ENCODE measurements at places on chromosomes 7 and 10.

GRCh38 chr10:22319980-22320558 lies 830 bp upstream of the BMI1 start:
- no peak for DNase-seq

DNA sequence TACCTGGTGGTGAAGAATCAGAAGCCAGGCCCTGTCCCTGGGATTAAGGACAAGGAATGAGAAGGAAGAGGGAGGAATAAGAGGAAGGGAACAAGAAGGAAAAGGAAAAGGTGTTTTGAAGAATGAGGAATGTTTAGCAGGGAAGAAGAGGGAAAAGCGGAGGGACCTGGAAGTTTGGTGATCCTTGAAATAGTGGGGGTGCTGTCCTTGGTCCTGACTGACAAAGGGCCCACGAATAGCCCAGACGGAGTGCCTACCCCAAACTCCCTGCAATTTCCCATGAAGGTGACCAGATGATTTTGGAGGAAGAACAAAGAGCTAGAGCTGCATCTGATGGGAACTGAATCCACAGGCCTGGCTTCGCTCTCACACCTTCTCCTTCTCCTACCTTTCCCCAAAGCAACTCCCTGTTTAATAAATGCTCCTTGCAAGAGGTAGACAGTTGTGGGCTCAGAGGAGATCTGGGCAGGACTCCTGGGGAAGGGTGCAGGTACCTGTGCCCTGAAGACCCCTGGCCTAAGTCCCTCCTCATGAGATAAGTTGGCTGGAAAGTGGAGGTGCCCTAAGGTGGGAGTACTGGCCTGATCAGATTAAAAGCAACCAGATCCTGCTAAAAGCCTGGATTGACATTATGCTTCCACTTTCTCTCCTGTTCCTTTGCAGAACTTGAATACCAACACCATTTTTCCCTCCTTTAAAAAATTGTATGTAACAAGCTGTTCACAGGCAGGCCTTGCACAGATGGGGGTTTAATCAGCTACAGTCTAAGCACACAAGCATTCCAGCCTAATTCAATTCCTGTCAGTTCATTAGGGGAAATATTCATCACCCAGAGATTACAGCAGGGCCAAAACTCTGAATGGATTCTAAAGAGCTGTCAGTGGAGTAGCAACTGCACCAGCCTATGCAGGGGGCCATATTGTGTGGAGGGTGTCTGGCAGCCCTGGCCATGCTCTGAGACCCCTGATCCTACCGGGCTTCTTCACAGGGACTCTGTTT lies 19.4 kb downstream of the KAZALD1 start:
- DNase-seq = no peak

- DNase-seq = no peak
These were observed 476 bp upstream of the RET start for GRCh38 chr10:43076311-43076875.

DNA sequence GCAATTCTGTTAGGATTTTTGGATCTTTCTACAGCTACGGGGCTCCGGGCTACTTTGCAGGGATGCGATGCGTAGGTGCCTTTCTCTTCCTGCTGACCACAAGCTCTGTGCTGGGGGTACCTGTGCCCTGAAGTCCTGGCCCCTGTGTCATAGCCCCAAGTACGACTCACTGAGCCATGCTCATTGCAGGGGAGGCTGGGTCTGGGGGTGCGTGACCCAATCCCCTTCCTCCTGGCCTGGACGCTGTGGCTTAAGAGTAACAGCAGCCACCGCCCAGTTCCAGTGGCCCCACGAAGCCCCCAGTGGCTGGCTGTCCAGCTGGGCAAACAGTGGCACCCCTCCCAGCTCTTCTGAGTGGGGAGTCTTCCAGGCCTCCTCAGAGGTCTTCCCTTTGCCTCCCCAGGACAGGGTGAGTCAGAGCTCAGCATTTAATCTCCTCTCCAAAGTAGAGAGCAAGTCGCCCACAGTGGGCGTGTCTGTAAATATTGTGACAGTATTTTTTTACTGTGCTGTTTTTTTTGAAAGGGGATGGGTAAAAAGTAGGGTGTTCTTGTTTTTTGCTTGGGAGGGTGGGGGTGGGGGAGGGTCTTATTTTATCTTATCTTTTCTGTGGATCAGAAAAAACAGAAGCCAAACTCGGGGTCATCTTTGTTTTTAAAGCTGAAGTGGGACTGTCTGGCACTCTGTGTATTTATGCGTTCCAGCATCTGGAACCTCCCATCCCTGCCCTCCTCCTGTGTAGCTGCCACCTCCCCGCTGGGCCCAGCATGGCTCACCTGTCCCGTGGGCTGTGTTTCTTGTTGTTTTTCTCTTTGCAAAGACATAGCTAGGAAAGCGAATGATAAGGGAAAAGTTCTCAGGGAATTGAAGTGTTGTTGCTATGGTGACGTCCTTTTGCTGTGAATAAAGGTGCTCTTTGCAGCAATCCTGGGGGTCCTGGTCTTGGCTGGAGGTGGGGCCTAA lies 8.2 kb downstream of the LFNG start:
- DNase-seq = peak; percentile 56

- DNase-seq = no peak
These were observed 96.5 kb downstream of the BTRC start for GRCh38 chr10:101450277-101451080.

GRCh38 chr10:120381931-120382330 lies 75.1 kb upstream of the PLPP4 start:
- no peak for DNase-seq

GRCh38 chr7:158311791-158312190 lies 275.8 kb downstream of the PTPRN2 start:
- no peak for DNase-seq

DNA sequence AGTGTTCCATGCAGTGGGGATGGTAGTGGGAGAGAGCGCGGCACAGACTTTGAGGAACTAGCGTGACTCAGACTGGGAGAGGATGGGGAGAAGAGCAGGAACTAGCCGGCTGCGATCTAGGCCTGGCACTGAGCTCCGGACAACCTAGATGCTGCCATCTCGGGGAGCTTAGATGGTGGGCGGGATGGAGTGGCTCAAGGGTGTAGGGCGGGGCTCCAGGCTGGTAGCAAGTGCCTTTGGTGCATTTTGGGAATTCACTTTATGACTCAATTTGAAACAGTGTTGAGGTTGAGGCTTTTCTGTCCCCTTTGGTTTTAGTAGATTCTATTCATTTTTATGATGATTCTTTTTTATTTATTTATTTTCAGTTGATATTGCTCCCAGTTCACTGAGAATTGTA lies 185.3 kb upstream of the GPR26 start:
- no peak for DNase-seq

- DNase-seq = peak; percentile 26
These were observed 42.6 kb downstream of the GPR37 start for GRCh38 chr7:124723012-124723411.

DNA sequence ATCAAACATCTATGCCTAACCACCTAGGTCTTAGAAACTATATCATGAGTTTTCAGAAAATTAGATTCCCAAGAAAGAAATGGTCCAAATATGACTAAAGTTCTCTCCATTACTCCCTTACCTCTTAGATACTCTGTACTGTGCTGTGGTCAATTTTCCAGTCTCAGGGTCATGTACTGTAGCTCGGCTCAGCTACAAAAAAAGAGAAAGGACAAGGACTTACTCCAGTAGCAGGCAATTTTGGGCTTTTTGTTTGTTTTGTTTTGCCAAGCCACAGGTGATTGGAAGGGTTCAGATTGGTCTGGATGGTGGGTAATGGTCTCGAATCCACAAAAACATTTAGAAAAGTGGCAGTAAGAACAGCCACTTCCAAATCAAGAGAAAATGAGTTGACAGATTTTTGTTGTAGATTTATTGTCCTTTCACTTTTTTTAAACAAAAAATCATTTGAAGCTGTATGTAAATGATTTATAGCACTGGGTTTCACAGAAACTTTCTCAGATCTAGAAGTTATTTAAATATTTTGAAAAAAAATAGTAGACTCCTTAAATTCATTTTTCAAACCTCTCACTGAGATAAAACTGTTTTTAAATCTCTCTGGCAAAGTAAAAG lies 52.8 kb downstream of the P4HA1 start:
- no peak for DNase-seq

DNA sequence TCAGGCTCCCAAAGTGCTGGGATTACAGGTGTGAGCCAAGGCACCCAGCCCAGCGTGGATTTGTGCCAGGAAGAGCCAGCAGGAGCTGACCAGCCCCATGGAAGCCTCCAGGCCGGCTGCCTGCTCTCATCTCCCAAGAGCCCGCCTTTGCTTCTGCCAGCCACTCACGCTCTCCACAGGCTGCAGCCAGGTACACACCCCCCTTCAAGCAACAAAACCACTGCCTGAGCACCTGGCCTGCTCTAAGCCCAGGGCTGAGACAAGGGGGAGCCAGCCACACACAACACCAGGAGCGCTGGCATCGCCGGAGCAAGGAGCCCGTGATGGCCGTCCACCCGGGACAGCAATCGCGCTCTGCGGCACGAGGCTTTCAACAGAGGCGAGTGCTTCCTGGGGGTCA lies 34.5 kb downstream of the MAD1L1 start:
- DNase-seq = no peak

GRCh38 chr10:80488539-80489066 lies 34.5 kb downstream of the TSPAN14 start:
- no peak for DNase-seq
